ENCODE measurements at places on chromosomes 7 and 10.
A peak's percentile ranks its signal among the peaks of the same experiment; 100 is the strongest.

DNA sequence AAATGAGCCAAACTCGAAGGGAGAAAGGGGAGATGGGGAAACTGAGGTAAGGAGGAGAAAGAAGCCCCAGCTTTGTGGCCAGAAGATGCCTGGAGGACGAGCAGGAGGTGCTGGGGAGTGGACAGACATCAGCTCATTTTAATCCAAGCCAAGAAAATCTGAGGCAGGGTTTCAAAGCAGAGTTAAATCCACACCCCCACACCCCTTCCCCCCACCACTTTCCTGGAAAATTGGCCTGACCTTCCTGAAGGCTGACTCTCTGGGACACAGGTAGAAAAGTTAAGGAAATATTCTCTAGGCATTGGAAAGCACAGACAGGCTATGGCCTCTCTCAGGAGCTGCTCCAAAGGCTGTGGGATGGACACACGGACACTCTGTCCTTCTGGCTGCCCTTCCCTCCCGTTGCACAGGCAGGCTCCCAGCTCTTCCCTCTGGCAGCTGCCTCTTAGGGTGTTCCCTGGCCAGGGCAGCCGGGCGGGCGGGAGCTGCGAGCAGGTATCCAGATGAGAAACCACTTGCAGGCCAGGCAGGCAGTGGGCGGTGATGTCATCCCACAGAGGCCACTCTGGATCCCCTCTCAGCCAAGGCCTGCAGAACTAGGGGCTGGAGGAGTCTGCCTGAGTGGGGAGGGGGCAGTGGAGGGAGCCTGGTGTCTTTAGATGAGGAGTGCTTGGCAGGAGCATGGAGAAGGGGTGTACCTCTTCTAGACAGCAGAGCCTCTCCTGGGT is 171.8 kb downstream of the NEURL1 start:
- no peak for DNase-seq

- DNase-seq = no peak
These were observed 14.4 kb upstream of the TNRC18 start for GRCh38 chr7:5437987-5438386.

DNA sequence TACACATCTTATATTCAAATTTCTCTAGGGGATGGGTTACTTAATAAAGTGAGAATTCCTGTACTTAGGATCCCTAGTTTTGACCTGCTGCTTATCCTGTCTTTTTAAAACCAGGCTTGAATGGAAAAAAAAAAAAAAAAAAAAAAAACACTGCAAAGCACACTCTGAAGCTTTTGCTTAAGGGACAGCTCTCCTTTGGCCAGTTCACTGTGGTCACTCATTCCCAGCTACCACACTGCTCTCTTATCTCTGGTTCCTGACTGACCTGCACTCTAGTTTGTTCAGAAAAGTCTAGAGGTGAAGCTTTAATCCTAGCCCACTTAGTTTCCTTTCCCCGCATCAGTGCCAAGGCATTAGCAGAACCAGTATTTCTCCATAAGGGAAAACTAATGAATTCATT is 82.4 kb downstream of the CADPS2 start:
- no peak for DNase-seq

DNA sequence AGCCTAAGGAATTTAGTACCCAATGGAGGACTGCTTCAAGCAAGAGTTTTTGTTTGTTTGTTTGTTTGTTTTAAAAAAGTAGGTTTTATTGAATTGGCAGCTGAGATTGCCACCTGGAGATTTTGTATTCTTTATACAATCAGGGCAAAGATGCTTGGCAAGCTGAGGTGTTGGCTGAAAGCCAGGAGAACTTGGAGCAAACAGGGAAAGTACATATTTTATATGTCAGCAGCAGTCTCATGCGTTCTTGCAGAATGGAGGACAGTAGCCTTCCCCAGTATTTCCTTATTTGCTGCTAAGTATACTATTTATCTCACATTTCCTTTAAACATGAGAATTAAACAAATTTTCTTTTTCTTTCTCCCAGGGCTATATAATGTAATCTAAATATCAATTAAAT is 22.6 kb upstream of the ICA1 start:
- no peak for DNase-seq

- DNase-seq = no peak
These were observed at the start of gene NEURL1 for GRCh38 chr10:103493362-103493915. TSS of gene NEURL1 (plus strand) at chr10:103493705. CDS start at chr10:103494388, 683 bp downstream.

DNA sequence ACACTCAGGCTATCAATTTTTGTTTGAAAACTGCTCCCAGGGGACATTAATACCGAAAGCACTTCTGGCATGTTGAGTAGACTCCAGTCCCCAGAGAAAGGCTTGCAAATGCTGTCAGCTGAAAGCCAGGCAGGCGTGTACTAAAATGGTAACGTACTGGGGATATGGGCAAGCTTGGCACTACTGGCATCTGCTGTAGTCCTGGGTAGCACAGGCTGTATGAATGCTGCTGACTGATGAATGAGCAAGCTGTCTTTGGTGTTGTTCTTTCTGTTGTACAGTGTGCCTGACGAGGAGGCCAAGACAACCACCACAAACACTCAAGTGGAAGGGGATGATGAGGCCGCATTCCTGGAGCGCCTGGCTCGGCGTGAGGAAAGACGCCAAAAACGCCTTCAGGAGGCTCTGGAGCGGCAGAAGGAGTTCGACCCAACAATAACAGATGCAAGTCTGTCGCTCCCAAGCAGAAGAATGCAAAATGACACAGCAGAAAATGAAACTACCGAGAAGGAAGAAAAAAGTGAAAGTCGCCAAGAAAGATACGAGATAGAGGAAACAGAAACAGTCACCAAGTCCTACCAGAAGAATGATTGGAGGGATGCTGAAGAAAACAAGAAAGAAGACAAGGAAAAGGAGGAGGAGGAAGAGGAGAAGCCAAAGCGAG is 53.5 kb upstream of the AGBL3 start:
- DNase-seq = no peak

DNA sequence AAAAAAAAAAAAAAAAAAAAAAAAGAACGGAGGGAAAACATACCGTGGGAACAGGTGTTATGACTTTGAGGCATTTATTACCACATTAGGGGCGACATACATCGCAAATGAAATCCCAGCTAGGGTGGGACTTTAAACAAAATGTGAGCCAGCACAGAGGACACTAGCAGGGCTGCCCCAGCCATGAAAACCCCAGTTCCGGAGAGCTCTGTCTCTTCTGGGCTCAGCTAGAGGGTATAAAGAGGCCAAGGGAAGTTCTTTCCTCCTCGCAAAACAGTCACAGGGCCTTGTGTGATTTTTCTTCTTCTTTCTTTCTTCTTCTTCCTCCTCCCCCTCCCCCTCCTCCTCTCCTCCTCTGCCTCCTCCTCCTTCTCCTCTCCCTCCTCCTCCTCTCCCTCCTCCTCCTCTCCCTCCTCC is 59.9 kb upstream of the ECHDC3 start:
- no peak for DNase-seq

GRCh38 chr10:79021331-79021907 is 47.3 kb upstream of the ZMIZ1 start:
- no peak for DNase-seq

DNA sequence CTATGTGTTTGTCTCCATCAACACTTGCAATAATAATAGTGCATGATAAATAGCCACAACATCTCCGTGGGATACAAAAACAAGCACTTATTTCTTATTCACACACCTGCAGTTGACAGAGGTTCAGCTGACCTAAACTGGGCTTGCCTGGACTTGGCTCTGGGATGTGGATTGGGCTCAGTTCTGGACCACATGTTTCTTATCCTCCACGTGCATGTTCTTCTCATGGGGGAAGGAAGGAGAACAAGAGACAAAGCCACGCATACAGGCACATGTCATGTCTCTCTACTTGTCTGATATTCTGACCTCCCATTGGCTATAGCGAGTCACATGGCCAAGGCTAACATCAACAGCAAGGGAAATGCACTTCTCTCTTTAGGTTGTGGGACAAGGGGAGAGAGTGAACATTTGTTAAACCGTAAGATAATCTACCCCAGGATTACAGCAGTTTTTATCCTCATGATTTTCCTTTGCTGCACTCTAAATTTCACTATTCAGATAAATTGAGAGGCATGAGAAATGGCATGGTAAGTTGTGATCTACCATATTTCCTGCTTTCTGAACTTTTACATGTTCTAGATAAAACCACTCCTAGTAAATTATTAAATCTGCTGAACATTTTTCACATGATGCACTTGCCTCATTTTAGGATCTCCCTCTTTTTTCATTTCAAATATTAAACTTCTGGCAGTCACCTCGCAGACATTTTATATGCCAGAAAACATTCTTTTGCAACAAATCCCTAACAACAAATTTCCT is 33.7 kb downstream of the CFAP58 start:
- no peak for DNase-seq

DNA sequence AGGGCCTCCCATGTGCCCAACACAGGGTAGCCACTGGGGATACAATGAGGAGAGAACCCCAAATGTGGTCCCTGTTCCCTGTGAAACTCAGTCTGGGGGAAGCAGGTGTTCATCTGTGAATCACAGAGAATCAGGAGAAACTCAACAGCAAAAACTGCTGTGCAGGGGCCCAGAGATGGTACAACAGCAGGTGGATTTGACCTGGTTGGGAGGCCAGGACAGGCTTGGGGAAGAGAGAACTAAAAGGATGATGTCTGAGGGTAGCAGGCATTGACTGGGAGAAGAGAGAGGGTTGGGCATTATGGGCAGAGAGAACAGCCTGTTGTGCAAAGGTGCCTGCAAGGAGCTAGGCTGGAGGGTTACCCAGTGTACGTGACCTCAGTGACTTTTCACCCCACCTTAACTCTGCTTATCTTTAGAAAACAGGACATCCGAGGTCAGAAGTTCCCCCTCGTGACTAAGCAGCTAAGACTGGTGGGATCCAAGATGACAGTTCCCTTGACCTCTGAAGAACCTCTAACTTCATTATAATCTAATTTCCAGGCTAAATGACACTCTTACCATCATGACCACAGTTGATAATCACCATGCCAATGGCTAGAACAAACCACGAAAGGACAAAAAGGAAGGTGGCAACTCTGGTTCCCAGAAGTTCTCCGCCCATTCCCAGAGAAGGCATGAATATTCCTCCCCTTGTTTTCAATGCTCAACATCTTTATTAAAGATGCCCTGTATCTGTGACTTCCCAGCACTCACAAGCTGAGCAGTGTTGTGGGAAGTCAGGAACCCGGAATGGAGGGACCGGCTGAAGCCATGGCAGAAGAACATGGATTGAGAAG is 5.1 kb upstream of the ADAMTS14 start:
- no peak for DNase-seq

DNA sequence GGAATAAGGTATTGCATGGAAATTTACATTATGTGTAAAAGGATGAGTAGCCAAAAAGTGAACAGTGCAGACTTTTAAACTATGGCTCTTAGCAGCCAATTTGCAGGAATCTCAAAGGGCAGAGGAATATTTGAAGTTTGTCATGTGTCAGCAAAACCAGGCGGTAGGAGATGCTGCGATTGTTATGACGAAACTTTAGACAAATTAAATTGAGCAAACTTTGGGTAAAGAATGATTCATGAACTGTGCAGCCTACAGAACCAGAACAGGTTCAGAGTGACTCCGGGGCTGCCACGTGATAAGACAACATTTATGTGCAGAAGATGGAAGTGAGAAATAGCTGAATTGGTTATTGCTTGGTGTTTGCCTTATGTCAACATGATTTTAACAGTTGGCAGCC is 39.2 kb upstream of the CCDC6 start:
- DNase-seq = no peak

GRCh38 chr10:73439605-73440312 is 6.4 kb upstream of the MSS51 start:
- no peak for DNase-seq

GRCh38 chr10:18214691-18215563 is 74.7 kb downstream of the CACNB2 start:
- no peak for DNase-seq

- DNase-seq = no peak
These were observed 56.7 kb downstream of the COL17A1 start for GRCh38 chr10:104028823-104029520.

DNA sequence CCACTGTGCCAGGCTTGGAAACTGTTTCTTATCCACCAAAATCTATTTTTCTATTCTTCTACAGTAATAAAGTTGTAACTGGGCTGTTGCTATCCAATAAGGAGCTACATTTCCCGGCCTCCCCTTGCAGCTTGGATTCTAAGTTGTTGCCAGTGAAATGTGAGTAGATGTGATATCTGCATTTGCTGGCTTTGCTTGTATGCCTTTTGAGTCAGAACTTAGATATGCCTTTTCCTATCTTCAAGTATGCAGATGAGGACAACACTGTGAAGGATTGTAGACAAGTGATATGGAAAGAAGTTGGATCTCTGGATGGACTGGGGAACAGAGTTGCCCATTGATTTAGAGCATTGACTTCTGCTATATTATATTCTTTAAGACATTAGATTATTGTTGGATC is 236.9 kb downstream of the REEP3 start:
- DNase-seq = no peak

DNA sequence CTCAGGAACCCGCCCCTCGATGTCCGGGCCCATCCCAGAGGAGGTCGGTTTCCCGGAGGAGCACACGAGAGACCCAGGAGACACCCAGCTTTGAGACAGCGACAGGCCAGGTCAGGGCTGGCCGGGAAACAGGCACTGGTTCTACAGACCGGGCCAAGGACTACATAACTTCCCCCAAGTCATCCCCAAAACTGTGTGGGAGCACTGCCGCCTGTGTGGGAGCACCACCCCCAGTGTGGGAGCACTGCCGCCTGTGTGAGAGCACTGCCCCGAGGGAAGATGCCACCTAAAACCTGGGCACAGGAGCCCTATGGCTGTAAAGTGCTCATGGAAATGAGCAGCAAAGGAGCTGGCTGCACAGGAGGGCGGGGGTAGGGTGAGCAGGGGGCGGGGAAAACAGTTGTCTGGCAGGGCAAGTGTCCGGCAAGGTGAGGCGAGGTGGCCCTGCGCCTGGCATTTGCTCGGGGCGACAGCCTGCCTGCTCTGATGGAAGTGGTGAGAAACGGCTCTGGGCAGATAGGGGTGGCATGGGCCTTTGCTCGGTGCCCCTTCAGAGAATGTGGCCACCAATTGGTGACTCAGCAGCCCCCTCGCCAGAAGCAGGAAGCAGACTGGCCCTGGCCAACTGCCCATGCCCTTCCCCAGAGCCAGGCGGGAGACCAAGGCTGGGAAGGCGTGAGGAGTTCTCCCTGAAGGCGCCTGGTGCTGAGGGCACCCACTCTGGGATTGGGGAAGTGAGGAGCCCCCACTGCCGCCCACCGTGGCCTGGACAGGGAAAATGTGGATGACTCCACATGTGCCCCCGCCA is 26.2 kb downstream of the PAPOLB start:
- no peak for DNase-seq

DNA sequence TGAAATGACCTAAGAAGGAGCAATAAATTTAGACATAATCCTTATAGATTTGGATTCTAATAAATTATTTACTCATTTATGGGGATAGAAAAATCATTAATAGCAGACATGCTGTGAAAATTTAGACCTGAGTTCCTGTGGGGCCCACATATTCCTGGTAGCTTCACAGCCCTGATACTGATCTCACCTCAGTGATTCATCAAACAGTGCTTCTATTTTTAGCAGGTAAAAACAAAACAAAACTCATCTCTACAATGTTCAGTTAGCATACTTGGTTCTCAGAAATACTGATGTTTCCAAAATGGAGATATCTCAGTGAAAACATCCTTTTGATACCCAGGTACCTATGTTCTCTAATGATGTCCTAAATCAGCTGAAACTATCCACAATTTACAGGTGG is 841.1 kb upstream of the SORCS1 start:
- DNase-seq = no peak

GRCh38 chr10:58451193-58451889 is 61.3 kb upstream of the BICC1 start:
- DNase-seq = no peak

- DNase-seq = no peak
These were observed 380.9 kb downstream of the GATA3 start for GRCh38 chr10:8435186-8436055.

- DNase-seq = peak; percentile 34
These were observed 21.2 kb downstream of the PRKCQ start for GRCh38 chr10:6558759-6559461.

- DNase-seq = no peak
These were observed 131.6 kb downstream of the HGF start for GRCh38 chr7:81638198-81638597.
